Activated naive CD8-positive, alpha-beta T cell treated with anti-CD3 and anti-CD28 coated beads for 36 hours (primary cell): ENCODE measurements at places on chromosomes 5 and 9. TPM values are rescaled to one million over a fixed set of nuclear protein-coding genes. Genes with fewer than 3 reads are reported as not detected.
A peak's percentile ranks its signal among the peaks of the same experiment; 100 is the strongest.

DNA sequence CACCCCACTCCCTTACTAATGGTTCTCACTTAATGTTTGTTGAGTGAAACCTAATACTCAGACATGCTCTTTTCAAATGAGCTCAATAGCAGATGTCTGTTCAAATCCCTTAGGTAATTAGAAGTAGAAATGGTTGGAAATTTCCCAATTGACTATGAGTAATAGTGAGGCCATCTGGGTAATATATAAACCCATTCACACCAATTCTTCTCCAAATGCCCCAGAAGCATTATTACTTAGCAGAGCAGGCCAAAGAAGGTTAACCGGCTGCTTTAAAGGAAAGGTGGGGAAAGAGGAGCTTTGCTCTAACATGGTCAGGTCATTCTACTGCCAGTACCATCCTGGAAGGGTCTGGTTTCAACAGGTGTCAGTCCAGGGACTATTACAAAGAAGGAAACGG is 119.5 kb upstream of the MTAP start:
- DNase-seq = no peak
- H3K27ac ChIP-seq = no peak overlapping the region
- peaks cover under 1% of the 10 kb centered on the region for H3K36me3 ChIP-seq

DNA sequence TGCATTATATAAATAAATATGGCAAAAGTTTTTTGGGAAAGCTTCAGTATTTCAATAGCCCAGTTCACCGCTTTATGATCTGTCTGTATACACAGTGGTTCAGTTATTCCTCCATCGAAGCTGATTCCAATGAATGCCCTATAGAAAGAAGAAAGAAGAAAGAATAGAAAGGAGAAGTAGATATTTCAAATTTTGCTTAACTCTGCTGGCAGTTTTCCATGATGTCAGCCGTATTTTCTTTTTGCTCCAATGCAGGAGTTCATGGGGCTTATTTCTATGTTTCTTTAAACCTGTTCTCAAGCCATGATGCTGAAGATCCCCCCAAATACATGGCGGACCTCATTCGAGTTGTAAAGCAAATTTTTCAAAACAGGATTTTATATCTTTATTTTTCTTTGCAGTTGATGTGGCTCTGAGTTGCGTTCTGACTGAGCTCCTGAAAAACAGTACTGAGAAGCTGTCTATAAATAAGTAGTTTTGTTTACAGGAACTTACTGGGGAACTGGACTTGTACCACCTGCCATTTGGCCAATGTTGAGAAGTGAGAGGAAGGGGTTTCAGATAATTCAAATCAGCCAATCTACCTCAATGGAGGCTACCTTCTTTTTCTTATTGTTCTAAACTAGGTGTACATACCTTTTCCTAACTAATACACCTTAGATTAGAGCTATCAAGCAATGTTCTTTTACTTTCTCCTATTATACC is 418.5 kb upstream of the MEF2C start:
- no peaks in the 10 kb centered on the region for H3K4me1 ChIP-seq
- H3K36me3 ChIP-seq = no peaks in the 10 kb centered on the region
- H3K4me3 ChIP-seq = no peak overlapping the region
- no peak for DNase-seq
- no peak overlapping the region for H3K27ac ChIP-seq
- H3K27me3 ChIP-seq = no peaks in the 10 kb centered on the region

DNA sequence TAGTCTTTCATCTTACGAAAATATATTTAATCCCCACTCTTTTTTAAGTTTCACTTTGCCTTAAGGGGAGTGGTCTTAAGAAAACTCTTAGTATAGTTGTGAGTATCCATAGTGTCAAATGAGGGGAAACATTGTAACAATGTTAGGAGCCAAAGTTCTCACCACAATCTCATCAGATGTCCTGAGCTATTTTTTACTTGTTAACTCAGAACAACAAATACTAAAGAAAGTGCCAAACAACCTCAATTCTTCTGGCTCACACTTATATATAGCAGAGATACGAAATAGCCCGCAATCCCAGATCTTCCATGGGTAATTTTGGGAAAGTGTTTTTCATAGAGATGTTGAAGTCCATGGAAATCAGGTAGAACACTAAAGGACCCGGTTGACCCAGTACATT is 194.0 kb upstream of the DMRT1 start:
- no peaks in the 10 kb centered on the region for H3K36me3 ChIP-seq
- no peak for DNase-seq
- H3K4me3 ChIP-seq = no peak overlapping the region
- H3K4me1 ChIP-seq = peaks cover 16% of the 10 kb centered on the region
- no peak overlapping the region for H3K27ac ChIP-seq
- H3K27me3 ChIP-seq = no peaks in the 10 kb centered on the region

Gene LCN2
- total RNA-seq = not detected

GRCh38 chr5:121415270-121415669 is 436.4 kb upstream of the FTMT start:
- H3K4me1 ChIP-seq = no peaks in the 10 kb centered on the region
- H3K36me3 ChIP-seq = no peaks in the 10 kb centered on the region
- no peak overlapping the region for H3K27ac ChIP-seq
- no peaks in the 10 kb centered on the region for H3K27me3 ChIP-seq
- H3K4me3 ChIP-seq = no peak overlapping the region

DNA sequence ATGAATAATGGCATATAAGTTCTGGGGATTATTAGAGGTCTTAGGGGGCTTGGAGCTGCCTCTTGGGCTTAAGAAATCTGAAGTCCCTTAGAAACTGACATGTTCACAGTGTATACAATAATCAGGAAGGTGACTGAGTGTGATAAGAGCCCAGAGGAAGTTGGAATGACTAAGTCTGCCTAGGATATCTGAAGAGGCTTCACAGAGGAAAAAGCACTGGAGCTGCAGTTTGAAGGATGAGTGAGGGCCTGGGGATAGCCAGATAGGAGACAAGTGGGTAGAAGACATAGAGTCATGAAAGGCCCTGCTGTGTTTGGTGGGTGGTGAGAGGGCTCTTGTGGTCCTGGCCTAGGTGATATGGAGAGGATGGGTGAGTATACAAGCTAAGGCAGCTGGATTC is 8.8 kb downstream of the NEUROG1 start:
- H3K4me3 ChIP-seq = no peak overlapping the region
- peaks cover 49% of the 10 kb centered on the region for H3K27me3 ChIP-seq
- DNase-seq = no peak
- no peak overlapping the region for H3K27ac ChIP-seq
- no peaks in the 10 kb centered on the region for H3K36me3 ChIP-seq
- H3K4me1 ChIP-seq = no peaks in the 10 kb centered on the region

GRCh38 chr9:34689116-34689470 is 2.0 kb downstream of the CCL19 start:
- DNase-seq = no peak
- H3K27ac ChIP-seq = no peak overlapping the region
- H3K4me3 ChIP-seq = no peak overlapping the region
- no peaks in the 10 kb centered on the region for H3K4me1 ChIP-seq
- H3K36me3 ChIP-seq = no peaks in the 10 kb centered on the region

Gene TLX3
- not detected for total RNA-seq

DNA sequence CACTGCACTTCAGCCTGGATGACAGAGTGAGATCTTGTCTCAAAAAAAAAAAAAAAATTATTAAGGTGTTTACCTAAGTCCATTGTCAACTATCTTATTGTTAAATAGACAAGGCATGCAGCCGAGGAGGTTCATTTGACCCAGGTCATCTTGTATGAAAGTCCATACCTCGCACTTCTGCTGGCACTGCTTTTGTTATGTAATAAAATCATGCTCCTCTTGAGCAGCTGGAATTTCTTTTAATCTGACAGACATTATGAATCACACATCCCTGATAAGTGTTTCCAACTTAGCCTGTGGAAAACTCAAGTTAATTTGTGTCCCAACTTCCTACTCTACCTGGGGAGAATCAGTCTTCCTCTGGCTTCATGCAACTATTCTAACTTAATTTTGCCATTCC is 315.6 kb upstream of the KLF4 start:
- H3K27ac ChIP-seq = no peak overlapping the region
- H3K4me3 ChIP-seq = no peak overlapping the region
- no peaks in the 10 kb centered on the region for H3K36me3 ChIP-seq
- H3K27me3 ChIP-seq = no peaks in the 10 kb centered on the region
- DNase-seq = no peak

Gene C1QTNF3
- total RNA-seq = 1.5 TPM

DNA sequence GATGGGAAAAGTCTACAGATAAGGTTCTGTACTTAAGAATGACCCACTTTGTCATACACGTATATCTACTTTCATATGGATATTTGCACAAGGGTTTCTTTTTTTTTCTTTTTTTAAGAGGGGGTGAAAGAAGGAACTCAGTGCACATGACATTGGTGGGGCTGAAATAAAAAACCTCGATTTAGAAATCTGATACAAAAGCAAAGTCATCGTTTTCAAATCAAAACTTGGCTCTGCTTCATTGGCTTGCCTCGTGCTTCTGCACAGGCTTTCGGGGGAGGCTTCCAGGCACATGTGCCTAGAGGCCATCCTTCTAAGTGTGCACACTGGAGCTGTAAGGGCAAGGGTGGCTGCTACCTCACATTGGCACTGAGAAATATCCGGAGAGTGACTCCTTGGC is 31.1 kb downstream of the PTTG1 start:
- peaks cover 12% of the 10 kb centered on the region for H3K36me3 ChIP-seq
- H3K27ac ChIP-seq = no peak overlapping the region
- H3K4me3 ChIP-seq = no peak overlapping the region
- peaks cover 14% of the 10 kb centered on the region for H3K27me3 ChIP-seq
- DNase-seq = no peak
- peaks cover 28% of the 10 kb centered on the region for H3K4me1 ChIP-seq

DNA sequence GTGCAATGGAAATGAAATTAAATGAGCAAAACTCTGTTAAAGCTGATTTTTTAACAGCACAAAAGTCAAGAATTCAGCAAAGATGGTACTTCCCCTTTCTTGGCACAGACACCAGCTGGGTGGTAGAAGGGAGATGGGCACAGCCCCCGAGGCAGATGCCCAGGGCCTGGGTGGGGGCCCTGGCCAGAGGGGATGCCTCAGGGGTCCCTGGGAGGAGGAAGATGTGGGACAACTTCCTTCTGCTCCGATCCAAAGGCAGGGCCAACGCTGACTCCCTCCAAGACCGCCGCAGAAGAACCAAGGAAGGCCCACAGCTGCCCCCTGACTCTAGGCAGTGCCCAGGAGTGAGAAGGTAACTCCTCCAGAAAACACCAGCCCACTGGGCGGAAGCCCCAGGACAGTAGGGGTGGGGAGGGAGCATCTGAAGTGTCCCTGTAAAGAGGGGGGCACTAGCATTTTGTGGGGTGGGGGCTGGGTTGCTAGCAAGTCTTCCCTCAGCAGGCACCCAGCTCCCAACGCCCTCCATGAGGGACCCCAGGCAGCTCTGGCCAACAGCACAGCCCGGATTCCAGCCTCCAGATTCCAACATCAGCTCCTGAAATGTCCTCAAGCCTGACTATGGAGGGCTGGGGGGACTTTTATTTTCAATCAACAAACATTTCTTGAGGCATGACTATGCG is 4.9 kb downstream of the NACC2 start:
- no peaks in the 10 kb centered on the region for H3K36me3 ChIP-seq
- no peak for DNase-seq
- H3K27ac ChIP-seq = no peak overlapping the region
- H3K4me3 ChIP-seq = no peak overlapping the region

GRCh38 chr5:90381213-90381929 is 28.2 kb downstream of the CETN3 start:
- H3K4me3 ChIP-seq = no peak overlapping the region
- no peak overlapping the region for H3K27ac ChIP-seq
- no peak for DNase-seq
- H3K4me1 ChIP-seq = no peaks in the 10 kb centered on the region

- no peak overlapping the region for H3K4me3 ChIP-seq
- H3K27me3 ChIP-seq = no peaks in the 10 kb centered on the region
- DNase-seq = no peak
- peaks cover 3% of the 10 kb centered on the region for H3K36me3 ChIP-seq
- H3K4me1 ChIP-seq = peaks cover 51% of the 10 kb centered on the region
Observed at GRCh38 chr5:56077796-56078233, 83.1 kb upstream of the IL6ST start.

DNA sequence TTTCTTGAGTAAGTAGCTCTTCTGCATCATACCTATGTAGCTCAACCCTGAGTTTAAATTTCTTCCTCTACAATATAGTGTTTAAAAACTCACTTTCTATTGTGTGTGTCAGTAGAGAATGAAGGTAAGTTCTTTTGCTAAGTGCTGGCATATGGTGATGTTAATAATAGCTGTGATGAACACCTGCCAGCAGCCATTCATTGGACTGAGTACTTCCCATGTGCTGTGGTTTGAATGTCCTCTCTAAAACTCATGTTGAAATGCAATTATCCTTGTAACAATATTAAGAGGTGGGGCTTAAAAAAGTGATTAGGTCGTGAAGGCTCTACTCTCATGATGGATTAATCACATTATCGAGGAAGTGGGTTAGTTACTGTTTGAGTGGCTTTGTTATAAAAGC is 645.2 kb upstream of the RGMB start:
- H3K27me3 ChIP-seq = no peaks in the 10 kb centered on the region
- no peaks in the 10 kb centered on the region for H3K36me3 ChIP-seq
- no peak overlapping the region for H3K27ac ChIP-seq

Gene TCF7
- total RNA-seq = 68.7 TPM

DNA sequence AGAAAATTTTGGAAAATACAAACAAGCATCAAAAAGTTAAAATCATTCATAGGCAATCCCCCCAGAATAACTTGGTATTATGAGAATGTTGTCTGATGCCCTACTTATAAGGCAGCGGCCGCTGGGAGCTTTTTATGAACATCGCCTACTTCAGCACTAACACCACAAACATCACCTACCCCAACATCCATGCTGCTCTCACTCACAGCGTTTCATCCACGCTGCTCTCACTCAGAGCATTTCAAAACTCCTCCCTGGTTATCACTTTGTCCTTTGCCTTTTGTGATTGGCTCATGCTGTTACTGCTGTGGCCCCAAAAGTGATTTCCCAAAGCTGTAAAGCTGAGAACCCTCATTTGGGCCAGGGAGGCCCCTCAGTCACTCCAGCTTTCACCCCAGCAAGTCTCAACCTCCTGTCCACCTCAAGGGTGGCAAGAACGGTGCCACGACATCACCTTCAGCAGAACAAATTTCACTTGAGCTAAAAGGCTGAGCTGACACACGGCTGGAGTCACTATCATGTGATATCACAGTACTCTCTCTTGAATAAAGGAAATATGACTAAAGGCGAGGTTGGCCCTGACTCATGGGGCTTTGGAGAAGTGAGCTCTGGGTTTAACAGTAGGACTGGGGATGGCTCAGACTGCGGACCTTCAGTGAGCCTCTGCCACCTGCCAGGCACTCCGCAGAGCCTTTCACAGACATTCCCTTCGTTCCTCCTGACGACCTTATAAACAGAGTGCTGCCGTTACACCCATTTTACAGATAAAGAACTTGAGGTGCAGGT is 25.2 kb downstream of the SHC3 start:
- H3K36me3 ChIP-seq = no peaks in the 10 kb centered on the region
- H3K4me1 ChIP-seq = peaks cover 21% of the 10 kb centered on the region
- peak; percentile 16 for DNase-seq
- H3K27ac ChIP-seq = peak overlapping the region; percentile 47

- H3K4me3 ChIP-seq = no peak overlapping the region
- H3K36me3 ChIP-seq = no peaks in the 10 kb centered on the region
- H3K27me3 ChIP-seq = peaks cover 35% of the 10 kb centered on the region
- H3K4me1 ChIP-seq = peaks cover 10% of the 10 kb centered on the region
- no peak overlapping the region for H3K27ac ChIP-seq
- DNase-seq = no peak
Observed at GRCh38 chr5:145951071-145951470, 14.7 kb downstream of the SH3RF2 start.

Gene PTGR1
- 1.9 TPM for total RNA-seq

- H3K27ac ChIP-seq = no peak overlapping the region
- H3K27me3 ChIP-seq = no peaks in the 10 kb centered on the region
- DNase-seq = no peak
- peaks cover 17% of the 10 kb centered on the region for H3K4me1 ChIP-seq
- no peaks in the 10 kb centered on the region for H3K36me3 ChIP-seq
Observed at GRCh38 chr9:37906312-37907239, 2.6 kb upstream of the SLC25A51 start.
